ENCODE measurements at places on chromosomes 2 and 18.

GRCh38 chr18:31565782-31566512, 25.7 kb upstream of the TTR start:
- no peak for DNase-seq

DNA sequence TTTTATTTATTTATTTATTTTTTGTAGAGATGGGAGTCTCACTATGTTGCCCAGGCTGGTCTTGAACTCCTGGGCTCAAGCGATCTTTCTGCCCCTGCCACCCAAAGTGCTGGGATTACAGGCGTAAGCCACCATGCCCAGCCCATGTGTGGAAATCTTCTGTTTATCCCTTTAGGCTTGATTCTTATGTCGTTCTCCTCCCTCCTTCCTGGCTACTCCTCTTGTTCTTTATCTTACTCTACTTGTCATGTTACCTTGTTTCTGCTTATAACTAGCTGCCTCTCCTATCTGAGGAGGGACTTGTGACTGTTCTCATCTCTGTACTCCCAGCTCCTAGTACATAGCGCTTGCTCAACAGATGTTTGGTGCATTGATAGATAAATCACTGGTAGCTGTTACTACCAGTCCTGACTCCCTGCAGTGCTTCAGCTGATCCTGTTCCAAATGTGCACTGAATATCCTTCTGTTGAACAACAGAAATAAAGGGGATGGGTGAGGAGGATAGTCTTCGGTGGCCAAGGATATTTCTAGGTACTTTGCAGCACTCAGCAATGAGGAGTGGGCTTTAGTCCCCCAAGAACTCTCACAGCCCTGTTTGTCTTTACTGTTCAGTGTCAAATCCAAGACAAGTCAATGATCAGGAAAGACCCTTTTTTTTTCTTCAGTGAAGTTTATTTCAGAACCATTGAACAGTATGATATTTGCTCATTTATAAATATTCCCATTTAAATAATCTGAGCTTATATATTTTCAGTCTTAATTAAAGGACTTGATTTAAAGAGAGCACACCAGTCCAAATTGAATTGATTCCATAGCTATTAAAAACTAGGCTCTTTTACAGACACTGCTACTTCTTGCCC, 7.2 kb downstream of the IL1B start:
- no peak for DNase-seq

DNA sequence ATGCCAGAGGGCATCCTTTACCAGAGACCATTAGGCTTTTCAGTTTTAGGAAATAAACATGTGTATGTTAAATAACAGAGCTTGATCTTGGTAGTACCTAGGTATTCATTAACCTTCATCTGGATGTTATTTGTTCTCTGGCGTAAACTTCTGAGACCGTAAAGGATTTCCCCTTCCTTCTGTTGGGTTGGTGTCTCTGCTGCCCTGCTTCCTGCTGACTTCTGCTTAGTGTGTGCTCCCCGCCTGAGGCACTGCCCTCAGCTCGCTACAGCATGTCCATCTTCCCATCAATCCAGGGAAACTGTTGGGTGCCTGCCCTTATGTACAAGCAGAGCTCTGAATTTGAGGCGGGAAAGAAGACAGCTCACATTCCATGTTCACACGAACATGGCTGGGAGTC, 177.9 kb downstream of the TPGS2 start:
- DNase-seq = no peak

- no peak for DNase-seq
Measured at GRCh38 chr2:181241797-181242196, 215.4 kb upstream of the ITGA4 start.

DNA sequence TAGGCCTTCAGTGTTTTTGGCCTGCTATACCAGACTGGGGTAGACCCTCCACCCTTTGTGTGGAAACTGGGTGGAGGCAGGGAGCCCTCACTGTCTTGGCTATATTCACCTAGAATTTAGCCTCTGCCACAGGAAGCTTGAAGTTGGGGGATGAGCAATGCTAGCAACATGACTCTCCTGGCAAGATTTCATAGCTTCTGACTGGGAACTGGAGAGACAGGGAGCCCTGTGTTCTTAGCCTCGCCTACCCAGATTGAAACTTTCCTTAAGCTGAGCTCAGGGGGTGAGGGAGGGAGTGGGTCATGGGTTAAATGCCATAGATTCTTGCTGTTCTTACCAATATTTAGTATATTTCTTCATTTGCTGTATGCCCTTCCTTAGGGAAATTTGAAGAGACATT, 46.8 kb upstream of the FAM98A start:
- no peak for DNase-seq

Data from heart right ventricle (tissue), 16 donors.